A549 treated with CORT108297 at 1 μM for 4 hours (cell line): ENCODE measurements at places on chromosomes 7 and 10. TPM values are rescaled to one million over a fixed set of nuclear protein-coding genes. Genes with fewer than 3 reads are reported as not detected.

The C10orf53 gene
- total RNA-seq: not detected in 5 replicates

The CRYGN gene
- not detected in 5 replicates for total RNA-seq

The FRMPD2 gene
- total RNA-seq: 0.03 to 0.16 TPM (median 0.03 TPM) in 3 of 5 replicates, not detected in the others

The HMX2 gene
- total RNA-seq: 0.08 to 0.14 TPM (median 0.11 TPM) in 4 of 5 replicates, not detected in the other

The GFRA1 gene
- total RNA-seq: 9.5 to 10.8 TPM (median 10.2 TPM) in 5 replicates

The GNGT1 gene
- total RNA-seq: not detected in 5 replicates
